ENCODE measurements at places on chromosomes 11 and 22.

DNA sequence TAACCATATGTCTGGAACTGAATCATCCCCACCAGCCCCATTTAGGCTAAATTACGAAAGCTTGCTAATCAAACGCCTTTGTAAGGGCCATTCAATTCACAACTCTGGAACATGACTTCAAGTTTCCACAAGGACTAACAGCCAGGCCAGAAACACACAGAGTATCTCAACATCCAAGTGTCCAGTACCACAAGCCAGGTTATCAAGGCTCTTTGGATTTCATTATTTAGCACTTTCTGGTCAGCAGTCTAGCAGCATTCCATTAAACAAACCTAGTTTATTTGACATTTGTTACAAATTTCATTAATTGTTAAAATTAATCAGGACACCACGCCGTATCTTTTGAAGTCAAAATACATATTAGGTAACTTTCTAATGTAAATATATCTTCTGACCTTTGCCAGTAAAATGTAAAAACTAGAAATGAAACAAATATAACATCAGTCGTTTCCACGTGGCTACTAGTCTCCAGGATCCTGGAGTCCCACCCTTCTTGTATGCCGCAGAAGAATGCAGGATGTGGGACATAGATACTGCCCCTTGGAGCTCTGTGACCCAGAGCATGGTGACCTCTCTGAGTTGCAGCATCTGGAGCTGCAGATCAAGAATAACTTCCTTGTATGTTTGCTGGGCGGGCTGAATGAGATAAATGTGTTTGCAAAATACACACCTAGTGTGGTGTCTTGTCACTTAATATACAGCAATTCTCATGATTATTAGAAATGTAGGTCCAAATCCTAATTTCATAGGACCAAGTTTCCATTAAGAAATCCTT is 64.7 kb downstream of the MPPED2 start:
- DNase-seq: no peak

- DNase-seq: no peak
Measured at GRCh38 chr11:125399945-125400344, 96.1 kb downstream of the FEZ1 start.

GRCh38 chr11:88354912-88355311 is 17.4 kb upstream of the CTSC start:
- DNase-seq: no peak

GRCh38 chr11:44727373-44728287 is 868 bp downstream of the TSPAN18 start:
- peak; percentile 89 for DNase-seq

DNA sequence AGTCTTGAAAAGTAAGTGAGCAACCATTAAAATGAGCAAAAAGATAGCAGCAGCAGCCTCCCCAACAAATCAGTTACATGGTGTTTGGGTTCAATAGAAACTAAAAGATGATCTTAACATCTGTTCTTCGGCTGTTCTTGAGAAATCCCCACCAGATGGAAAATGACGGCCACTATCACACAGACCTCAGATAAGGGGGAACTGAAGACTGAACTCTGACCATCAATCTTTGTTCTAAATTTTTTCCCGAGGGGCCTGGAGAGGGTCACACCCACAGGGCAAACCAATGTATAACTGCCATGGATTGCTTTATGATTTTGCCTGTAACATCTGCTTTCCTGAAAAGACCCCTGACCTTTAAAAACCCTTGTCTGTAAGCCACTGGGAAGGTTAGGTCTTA is 624.8 kb upstream of the KIRREL3 start:
- no peak for DNase-seq

GRCh38 chr11:61297746-61298145 is 2.6 kb upstream of the VWCE start:
- no peak for DNase-seq

DNA sequence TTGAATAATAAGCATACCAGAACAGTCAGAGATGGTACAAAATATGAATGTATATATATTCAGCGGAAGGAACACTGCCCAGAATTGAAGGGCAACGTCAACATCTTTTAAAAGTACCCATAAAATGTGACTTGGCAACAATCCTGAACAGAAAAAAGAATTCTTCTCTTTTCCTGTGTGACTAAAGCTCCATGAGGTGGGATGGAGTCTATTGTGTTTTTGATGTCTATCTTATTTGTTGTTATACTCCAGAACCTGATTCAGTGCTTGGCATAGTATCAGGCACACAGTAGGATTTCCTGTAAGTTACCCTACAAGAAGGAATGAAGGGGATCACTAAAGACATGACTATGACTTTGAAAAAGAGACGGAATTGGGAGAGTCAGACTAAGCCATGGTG is 10.3 kb downstream of the LDLRAD3 start:
- no peak for DNase-seq

DNA sequence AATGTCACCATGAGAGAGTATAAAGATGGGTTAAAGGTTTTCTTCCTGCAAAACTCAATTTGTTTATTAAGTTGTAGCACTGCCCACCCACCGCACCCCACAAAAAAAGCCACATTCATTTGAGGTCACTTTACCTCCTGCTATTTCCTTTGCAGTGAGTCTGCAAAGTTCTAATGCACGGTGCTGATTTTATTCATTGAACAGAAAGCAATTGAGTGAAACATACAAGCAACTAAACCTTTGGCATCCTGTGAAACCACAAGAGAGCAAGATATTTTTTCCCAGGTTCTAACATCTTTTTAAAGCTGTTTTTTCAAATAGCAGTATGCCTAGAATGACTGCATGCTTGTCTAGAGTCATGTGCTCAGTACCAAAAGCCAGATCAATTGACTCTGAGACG is 39.0 kb downstream of the RRAS2 start:
- no peak for DNase-seq

DNA sequence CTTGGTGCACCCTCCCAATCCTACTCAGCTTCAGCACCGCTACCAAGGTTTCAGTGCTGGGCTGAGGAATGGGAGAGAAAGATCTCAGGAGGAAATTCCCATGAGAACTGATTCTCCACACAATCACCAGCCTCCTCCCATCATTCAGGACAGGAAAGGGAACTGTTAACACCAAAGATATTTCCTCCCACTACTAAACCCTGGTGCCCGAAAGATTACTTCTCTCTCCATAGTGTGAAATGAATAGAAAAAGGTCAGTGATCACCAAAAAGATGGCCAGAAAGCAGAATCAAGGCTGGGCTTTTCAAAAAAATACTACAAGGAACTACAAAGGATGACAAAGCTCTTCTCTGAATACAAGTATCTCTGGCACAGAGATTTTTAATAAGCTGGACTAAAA is 26.1 kb downstream of the TCIRG1 start:
- DNase-seq: no peak

GRCh38 chr11:67303132-67303834 is at the start of gene SSH3:
SSH3 (plus strand) TSS chr11:67303530; CDS start chr11:67303626, 96 bp downstream.
- peak; percentile 92 for DNase-seq

GRCh38 chr22:47294222-47294532 is 531.7 kb downstream of the TBC1D22A start:
- DNase-seq: no peak

- peak; percentile 21 for DNase-seq
Measured at GRCh38 chr11:108670451-108670850, 5.6 kb downstream of the DDX10 start.

All from GM23338 (cell line).